GM18507 (cell line): ENCODE measurements at places on chromosomes 12 and 14.

DNA sequence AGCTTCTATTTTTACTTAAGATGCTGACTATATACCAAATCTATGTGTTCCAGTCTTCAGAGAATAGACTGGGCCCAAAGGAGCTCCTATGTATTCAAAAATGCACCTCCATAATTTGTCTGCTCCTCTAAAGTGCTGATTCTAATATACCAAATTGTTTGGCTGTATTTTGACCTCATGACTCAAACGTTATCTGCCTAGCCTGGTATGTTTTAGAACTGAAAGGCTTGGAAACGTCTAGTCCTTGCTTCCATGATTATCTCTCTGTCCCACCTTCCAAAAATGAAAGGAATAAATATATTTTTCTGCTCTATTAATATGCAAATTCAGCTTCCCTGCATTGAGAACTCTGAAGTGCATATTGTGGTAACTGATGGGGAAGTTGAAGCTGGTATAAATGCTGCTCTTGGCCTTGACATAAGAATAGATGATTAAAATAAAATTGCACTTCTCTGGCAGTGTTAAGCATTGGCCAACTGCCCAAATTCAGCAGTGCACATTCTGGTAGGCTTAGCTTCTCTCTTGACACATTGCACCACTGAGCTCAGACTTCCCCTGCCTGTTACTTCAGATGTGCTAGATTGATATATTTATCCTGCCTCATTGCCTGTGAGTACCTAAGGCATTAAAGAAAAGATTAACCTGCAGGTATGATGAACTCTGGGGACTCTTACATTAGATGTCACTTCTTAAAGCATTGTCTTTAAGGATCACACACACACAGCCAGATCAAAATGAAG, 882.3 kb downstream of the RPS29 start:
- DNase-seq, result no peak

- no peak for DNase-seq
These were observed 1.5 kb downstream of the BCL2L14 start for GRCh38 chr12:12072064-12072760.

GRCh38 chr12:103626498-103626897, 39.4 kb downstream of the STAB2 start:
- DNase-seq, result no peak

DNA sequence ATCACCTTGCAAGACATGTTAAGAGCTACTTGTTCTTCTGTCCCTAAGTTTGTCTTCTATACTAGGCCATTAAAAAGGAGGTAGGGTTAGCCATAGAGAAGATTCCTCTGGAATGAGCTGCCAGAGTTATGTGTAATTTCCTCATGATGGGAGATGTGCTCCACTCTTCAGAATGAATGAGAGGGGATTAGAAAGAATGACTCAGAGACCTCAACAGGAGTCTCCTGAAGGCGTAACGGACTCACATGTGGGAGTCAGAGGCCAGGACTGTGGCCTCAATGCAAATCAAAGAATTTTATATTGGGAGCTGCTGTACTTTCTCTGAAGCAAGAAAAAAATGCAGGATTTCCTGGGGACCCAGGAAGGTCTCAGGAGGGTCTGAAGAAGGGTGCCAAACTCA, 87.8 kb upstream of the ATXN7L3B start:
- no peak for DNase-seq

- DNase-seq, result no peak
These were observed 10.2 kb downstream of the KCNH3 start for GRCh38 chr12:49548822-49549648.

DNA sequence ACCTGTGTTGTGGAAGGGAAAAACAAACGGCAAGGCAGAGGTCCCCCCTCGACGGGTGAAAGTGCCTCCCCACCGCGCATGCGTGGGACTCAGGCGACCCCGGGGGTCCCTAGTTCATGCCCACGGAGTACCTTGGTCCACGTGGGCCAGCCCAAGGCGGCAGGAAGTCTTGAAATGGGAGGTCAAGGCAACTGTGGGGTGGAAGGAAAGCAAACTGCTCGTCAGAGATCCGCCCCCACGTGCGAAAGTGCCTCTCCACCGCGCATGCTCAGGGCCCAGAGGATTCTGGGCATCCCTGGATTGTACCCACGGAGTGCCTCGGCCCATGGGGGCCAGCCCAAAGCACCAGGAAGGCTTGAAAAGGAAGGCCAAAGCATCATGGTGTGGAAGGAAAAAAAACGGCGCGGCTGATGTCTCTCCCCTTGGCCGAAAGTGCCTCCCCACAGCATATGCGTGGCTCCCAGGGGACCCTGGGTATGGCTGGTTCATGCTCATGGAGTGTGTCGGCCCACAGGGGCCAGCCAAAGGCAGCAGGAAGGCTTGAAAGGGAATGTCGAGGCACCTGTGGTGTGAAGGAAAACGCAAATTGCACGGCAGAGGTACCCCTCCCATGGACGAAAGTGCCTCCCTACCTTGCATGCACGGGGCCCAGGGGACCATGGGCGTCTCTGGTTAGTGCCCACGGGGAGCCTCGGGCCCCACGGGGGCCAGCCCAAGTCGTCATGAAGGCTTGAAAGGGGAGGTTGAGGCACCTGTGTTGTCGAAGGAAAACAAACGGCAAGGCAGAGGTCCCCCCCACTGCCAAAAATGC, 369.7 kb downstream of the ALG10 start:
- DNase-seq, result no peak

DNA sequence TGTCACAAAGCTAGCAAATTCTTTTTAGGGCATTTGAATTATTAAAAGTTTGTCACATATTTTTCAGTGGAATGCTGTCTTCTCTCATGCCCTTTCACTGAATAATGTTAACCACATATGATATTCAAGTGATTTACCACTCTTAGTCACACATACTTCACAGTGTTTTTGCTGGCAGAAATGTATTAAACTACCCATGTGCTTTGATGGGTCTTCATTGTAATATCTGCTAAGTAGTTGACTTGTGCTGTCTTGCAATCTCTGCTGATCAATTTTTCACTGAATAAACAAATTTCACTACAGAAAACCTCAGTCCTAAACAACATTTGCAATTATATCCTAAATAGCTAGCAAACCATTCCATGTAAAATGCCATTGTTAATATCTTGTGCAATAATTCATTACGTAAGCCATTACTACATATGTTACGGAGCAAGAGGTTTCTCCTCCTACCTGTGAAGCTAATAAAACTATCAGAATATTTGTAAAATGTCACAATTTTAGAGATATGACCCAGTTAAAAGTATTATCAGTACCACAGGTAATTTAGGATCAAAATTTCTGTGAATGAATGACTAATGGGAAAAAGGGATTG, 64.6 kb upstream of the LMO3 start:
- no peak for DNase-seq

GRCh38 chr12:120546050-120546386, 11.9 kb downstream of the RNF10 start:
- DNase-seq, result no peak

DNA sequence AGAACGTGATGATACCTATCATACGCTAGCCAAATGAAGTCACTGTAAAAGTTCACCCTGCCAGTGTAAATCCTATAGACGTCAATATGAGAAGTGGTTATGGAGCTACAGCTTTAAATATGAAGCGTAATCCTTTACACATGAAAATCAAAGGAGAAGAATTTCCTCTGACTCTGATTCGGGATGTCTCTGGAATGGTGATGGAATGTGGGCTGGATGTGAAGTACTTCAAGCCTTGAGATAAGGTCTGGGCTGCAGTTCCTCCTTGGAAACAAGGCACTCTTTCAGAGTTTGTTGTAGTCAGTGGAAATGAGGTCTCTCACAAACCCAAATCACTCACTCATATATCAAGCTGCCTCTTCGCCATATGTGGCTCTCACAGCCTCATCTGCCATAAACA, 53.1 kb upstream of the NAP1L1 start:
- no peak for DNase-seq

DNA sequence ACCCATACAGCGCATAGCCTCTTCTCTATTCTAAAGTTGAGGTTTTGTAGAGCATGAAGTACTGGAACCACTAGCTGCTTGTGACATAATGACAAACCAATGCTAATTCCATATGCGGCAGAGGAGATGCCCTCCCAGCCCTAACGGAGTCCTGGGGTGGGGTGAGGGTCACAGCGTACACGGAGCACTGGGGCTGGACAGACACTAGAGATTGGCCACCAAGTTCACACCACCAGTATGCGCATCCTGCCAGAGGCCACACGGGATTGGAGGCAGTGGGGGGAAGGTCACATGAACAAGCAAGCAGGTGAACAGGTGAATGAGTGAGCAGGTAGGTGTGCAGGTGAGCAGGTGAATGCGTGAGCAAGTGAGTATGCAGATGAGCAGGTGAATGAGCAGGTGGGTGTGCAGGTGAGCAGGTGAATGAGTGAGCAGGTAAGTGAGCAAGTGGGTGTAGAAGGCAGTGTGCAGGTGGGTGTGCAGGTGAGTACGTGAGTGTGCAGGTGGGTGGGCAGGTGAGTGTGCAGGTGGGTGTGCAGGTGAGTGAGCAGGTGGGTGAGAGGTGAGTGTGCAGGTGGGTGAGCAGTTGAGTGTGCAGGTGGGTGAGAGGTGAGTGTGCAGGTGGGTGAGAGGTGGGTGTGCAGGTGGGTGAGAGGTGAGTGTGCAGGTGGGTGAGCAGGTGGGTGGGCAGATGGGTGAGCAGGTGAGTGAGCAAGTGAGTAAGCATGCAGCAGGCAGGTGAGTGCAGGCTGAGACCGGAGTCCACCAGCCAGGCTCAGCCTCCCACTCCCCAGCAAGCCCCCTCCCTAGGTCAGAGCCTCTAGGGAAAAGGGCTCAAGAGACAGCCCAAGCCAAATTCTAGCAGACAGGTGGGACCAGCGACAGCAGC, 52.7 kb downstream of the CCDC85C start:
- DNase-seq, result no peak

DNA sequence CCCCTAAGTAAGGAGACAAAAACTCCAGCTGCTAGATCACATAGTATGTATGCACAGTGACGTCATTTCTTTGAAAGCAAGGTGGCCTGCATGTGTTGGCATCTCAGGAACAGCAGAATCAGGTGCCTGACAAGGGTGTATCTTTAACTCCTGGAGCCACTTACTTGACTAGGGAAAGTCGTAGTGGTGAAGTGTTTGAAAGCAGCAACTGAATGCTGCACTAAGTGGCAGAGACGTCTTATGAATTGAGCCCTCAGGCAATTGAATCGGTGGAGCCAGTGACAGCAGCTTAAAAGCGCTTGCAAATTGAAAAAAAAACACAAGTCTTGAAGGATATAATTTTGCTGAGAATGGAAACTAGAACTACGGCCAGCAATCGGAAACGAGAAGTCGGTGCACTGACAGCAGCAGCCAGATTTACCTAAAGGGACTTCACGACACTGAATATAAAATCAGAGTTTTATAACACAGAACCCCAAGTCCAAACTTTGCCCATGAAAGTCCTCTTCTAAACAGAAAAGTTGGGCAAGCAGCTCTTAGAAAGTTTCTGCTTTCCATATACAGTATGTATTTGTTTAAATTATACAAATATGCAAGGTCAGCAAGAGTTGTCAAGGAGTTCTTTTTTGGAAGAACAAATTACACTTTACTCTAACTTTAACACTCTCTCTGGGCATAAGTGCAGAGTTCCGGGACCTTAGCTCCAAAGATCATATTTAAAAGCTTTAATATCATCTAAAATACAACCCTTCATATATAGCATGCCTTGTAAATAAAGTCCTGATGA, 1.1 kb downstream of the IGF1 start:
- DNase-seq, result no peak

- no peak for DNase-seq
These were observed 18.4 kb downstream of the ZFYVE1 start for GRCh38 chr14:73008501-73008900.

DNA sequence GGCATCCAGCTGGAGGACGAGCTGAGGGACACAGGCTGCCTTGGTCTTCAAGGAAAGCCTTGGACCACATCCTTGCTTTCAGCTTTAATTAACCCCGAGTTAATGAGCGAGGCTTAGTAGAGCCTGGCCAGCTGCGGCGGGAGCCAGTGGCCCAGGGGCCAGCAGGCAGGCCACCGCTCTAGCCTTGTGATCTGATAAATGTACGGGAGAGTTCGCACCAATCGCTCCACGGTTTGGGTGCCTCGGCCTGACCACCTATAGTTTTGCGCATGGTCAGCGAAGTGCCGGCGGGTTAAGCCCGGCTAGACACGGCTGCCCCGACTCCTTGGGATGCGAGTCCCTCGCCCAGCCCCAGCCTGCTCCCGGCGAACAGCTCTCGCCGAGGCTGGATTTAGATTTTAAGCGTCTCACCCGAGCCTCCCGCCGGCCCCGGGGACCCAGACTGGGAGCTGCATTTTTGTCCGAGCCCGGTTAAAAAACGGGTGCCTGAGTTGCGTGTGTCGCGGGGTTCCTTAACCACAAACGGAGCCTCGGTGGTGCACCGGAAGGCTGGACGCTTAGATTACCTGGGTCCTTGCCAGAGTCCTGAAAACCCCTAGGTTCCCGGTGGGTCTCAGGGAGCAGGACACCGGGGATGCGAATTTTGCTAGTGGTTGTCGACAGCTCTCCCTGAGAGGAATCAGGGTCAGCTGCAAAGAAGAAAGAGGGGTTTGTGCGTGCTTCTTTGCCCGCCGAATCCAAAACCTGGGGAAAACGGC, 2.9 kb upstream of the HOXC12 start:
- DNase-seq, result no peak

DNA sequence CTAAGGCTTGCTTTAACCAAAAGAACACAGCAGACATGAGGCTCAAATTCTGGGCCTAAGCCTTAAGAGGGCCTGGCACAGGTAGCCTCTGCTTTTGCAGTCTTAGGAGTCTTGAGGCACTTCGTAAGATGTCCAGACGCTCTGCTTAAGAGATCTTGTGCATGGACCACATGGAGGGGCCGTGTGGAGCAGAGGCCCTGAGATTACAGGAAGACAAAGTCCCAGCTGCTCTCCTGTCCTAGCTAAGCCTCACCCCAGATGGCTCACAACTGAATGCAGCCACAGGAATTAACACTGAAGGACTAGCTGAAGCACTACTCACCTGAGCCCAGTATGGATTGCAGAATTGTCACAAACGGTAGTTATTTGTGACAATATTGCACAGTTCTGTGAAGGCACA, 446.0 kb downstream of the PDZRN4 start:
- no peak for DNase-seq

- no peak for DNase-seq
These were observed 141.3 kb downstream of the ZNF664 start for GRCh38 chr12:124114316-124114715.

DNA sequence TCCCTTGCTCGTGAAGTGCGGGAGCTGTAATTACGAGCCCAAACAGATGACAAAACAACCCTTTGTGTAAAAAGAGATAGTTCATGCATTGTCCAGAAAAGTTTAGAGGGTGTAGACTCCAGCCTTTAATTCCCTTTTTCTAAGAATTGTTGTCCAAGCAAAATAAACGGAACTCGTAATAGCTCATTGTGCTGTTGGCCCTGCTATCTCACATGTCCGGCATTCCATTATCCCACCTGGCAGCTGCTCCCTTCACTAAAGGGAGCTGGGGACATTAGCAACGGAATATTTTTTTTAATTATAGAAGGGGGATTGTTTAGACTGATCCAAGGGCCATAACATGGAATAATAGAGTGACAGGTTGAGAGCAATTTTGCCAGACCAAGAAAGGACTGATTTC, 277.5 kb upstream of the TBX3 start:
- DNase-seq, result no peak

- no peak for DNase-seq
These were observed 32.5 kb upstream of the CRY1 start for GRCh38 chr12:107125833-107126232.
